ENCODE measurements at places on chromosomes 3 and 15.

DNA sequence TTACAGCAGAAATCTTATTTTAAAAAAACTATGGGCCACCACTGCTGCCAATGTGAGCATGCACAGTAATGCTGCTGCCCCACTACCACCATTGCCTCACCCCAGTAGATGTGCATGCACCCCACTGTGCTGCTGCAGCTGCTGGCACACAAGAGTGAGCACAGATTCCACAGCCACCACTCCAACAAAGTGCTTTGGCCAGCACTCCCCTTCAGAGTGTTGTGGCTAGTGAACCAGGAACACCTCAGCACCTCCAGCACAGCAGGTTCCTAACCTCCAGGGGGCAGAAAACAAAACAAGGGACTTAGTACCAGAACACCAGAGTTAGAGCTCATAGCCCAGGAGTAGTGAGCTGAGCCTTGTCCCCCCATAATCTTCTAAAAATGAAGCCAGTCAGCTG is 629.6 kb downstream of the PYDC2 start:
- no peak for DNase-seq

GRCh38 chr3:53464424-53464823 is 30.0 kb upstream of the CACNA1D start:
- no peak for DNase-seq

GRCh38 chr3:39519554-39520288 is 52.2 kb downstream of the MOBP start:
- DNase-seq: no peak

GRCh38 chr3:49120096-49120437 is 556 bp downstream of the USP19 start:
- DNase-seq: peak; percentile 38

GRCh38 chr3:197837282-197837681 is 46.2 kb downstream of the LRCH3 start:
- no peak for DNase-seq

- DNase-seq: no peak
Observed at GRCh38 chr3:122390665-122391064, 6.7 kb downstream of the FAM162A start.

DNA sequence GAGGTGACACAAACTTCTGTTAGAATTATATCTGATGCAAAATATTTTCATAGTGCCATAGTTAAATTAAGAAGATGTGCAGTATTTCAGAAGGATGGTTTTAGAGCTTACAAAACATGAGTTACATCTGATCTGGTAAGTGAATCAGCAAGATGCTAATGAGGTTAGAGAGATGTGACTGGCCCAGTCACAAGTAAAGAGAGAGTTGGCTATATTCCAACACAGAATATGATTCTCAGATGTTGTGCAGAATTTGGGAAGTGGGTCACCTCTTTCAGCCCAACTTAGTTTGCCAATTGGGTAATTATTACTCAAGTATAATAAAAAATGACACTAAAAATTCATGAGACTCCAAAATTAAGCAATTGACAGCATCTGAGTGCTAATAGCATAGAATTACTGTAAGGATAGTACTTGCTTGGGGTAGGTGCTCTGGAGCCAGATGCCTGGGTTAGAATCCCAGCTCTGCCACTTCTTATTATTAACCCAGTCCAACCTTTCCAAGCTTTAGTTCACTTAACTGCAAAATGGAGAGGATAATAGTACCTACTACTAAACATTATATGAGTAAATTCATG is 30.8 kb downstream of the P2RY1 start:
- DNase-seq: no peak

- no peak for DNase-seq
Observed at GRCh38 chr15:60838206-60838605, 359.3 kb upstream of the ICE2 start.

All from germinal center (tissue), 1 donor.